Right ventricle myocardium inferior (tissue), 1 donor: ENCODE measurements at places on chromosomes 4 and X. TPM values are rescaled to one million over a fixed set of nuclear protein-coding genes. Genes with fewer than 3 reads are reported as not detected.

DNA sequence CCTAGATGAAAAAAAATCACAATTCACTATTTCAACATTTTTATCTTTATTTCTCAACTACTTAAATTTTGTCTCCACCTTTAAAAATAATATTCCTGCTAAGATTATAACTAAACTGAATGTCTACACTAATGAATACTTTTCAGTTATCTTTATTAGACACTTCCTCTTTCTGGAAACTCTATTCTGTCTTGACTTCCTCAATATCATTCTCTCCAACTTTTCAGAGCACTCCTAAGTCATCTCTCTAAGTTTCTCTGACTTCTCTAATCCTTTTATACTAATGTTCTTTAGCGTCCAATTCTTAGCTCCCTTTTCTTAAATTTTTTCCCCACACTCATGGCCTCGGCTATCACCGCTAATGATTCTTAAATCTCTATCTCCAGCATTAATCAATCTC is 374.2 kb downstream of the FBXO8 start:
- no peak for DNase-seq

GRCh38 chr4:13640149-13640940 is 12.8 kb upstream of the BOD1L1 start:
- no peak for DNase-seq

DNA sequence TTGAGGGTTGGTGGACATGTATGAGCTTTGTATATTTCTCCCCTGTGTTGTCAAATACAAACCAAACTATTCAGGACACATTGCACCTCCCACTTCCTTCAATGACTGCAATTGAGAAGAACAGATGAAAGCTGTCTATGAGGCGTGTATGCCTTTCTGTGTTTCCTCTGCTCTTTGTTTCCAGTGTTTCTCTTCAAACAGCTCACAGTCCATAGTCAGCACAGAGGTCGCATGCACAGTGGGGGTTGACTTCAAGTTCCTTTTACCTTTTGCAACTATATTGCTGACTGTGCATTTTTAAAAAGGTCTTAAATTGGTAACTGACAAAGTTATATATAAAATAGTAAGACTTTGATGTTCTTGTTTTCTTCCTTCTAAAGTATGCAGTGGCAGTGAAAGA is 957.8 kb downstream of the C4orf33 start:
- peak; percentile 20 for DNase-seq

GRCh38 chrX:69128588-69128987 is 36.7 kb downstream of the PJA1 start:
- no peak for DNase-seq

GRCh38 chr4:159460371-159460770 is 357.5 kb downstream of the RAPGEF2 start:
- no peak for DNase-seq

DNA sequence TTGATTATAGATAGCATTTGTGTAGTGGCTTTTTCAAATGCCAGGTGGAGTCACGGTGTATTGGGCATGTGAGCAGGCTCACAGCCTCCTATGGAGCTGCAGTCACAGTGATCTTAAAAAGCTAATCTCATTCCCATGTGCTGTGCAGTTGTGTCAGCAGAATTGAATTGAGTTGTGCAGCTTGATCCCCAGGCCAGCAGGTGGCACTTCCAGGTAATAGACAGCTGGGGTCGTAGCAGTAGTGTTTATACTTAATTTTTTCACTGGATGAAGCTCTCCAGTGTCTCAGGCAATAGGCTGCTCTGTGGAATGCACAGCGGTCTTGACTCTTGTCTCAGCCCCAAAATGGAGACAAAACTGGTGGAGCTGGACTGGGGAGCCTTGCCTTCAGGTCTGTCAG is 1028.1 kb downstream of the SH3BGRL start:
- no peak for DNase-seq

DNA sequence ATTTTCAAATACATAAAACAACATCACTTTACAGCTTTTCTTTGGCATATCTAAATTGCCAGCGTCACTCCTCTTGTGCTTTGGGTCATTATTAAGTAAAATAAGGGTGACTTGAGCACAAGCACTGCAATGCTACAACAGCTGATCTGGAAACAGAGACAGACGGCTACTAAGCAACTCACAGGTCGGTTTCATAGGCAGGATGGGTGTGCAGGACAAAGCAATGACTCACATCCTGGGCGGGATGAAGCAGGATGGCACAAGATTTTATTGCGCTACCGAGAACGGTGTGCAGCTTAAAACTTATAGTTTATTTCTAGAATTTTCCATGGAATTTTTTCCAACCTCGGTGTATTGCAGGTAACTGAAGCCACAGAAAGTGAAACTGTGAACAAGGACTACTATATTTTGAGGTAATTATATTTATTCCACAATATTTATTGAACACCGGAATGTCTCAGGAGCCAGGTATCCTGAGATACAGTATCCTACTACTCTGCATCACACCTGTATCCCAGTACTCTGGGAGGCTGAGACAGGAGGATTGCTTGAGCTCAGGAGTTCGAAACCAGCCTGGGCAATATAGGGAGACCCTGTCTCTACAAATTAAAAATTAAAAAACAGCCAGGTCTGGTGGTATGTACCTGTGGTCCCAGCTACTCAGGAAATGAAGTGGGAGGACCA is 215.5 kb downstream of the APBB2 start:
- DNase-seq, result no peak

DNA sequence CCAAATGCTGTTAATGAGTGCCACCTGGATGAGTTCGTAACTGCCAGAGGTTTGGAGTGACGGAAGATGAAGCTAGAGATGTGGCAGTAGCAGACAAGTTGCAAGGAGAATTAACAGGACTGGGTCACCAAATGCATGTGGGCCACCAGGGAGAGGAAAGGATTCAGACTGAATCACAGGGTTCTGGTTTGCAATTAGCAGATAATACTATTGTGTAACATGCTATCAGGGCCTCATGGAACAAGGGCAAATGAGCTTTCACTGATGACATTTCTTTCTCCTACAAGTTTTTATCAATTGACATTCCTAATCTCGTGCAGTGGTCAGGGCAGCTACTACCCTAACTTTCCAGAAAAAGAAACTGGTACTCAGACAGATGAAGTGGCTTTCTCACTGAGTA is 21.4 kb downstream of the GAB3 start:
- no peak for DNase-seq

DNA sequence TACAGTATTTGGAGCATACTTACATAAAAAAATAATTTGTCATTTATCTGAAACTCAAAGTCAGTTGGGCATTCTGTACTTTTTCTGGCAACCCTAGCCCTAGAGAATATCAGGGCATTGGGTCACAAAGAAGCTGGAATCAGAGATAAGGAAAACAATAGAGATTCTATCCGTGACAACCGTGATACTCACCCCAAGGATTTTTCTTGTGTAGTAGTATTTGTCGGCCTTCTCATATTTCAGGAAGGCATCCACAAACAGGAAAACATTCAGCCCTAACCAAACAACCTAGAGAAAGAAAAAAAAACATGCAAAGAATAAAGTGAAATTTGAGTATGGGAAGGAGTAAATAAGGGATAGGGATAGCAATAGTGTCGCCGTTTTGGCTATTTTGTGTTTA is 3.6 kb downstream of the NOX1 start:
- DNase-seq, result no peak

GRCh38 chr4:173417833-173418232 is 18.9 kb upstream of the SCRG1 start:
- no peak for DNase-seq

DNA sequence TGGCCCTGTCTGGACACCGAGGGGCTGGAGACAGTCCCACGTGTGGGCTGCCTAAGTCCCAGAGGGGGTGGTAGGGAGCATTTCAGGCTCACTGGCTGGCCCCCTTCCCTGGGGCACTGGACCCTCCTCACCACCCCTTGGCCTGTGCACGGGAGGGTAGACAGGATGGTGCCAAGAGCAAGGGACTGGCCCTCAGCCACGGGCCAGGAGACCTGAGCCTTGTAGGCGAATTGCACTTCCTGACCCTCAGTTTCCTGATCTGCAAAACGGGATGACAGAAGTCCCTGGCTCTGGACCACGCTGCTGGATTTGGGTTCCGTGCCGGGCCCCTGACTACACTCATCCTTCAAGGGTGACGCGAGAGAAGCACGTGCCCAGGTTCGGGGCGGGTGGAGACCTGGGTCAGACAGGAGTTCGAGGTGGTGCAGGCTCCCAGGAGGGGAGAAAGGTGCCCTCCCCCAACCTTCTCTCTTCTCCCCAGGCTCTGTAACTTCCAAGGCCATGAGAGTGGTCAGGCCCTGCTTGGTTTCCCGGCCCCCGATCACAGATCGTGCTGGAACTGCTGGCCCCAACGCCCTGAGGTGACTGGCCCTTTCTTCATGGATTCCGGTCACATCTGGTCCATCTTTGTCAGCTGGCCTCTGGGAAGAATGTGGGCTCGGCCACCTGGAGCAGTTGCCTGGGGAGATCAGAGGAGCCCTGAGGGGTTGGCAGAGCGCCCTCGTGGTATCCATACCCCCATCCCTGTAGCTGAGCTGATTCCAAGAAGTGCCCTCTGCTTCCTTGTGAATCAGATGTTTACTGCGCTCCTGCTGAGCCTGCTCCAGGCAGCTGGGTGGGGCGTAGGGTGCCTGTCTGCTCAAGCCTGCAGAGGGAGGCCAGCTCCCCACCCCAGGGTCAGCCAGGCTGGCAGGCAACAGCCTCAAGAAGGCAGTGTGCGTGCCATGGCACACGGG is 3.3 kb downstream of the SH3BP2 start:
- DNase-seq, result peak; percentile 63

GRCh38 chr4:109078724-109079123 is 223.7 kb downstream of the COL25A1 start:
- no peak for DNase-seq

- DNase-seq, result no peak
Measured at GRCh38 chr4:24321616-24322015, 262.7 kb downstream of the DHX15 start.

DNA sequence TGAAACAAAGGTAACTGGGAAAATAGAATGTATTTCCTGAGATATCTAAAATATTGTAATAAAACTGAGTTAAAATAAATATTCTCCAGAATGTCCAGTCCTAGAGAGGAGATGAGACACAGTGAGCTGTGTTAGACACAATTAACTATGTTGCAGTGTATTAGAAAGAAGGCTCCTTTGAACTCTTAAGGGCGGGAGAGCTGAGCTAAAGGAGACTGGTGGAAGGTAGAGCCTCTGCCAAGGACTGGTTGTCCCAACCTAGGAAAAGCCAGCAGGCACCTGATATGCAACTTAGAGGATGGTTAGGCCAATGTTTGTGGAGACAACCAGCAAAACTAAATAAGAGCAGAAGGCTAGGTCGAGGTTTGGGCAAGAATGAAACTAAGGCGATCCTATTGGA is 4.3 kb downstream of the ASB11 start:
- DNase-seq, result no peak

DNA sequence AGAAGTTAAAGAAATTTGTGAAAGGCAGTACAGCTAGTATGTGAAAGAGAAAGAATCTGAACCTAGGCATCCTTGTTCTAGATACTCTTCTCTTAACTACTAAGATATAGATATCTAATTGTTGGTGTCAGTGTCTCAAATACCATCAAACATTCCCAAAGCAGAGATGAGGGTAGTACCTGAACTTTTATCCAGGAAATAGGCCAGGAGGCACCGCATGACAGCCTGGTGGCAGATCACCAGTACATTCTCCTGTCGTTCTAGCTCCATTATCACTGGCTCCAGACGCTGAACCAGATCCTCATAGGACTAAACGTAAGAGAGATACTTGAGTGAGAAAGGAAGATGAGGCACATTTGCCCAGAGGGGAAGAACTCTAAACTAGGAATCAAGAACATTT is 16.8 kb downstream of the TRO start:
- DNase-seq, result no peak

DNA sequence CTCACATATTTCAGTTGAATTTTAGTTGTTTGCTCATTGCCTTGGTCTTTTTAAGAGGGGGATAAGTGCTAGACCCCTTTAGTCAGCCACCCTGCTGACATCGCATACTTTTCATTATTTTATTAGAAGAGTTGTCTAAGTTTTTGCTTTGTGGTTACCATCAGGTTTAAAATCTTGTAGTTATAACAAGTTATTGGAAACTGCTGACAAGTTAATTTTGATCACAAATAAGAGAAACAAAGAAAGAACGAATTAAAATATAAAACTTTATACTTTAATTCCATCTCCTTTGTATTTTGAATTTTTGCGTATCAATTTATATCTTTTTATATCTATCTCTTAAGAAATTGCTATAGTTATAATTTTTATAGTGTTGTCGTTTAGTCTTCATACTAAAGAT is 679.7 kb downstream of the TECRL start:
- DNase-seq, result no peak

- DNase-seq, result no peak
Measured at GRCh38 chr4:79334783-79335182, 8.9 kb upstream of the NAA11 start.

Gene BBS12
- 6.8 TPM for total RNA-seq

Gene SORCS2
- 1.1 TPM for total RNA-seq

Gene LRP2BP
- 2.4 TPM for total RNA-seq

Gene FAM149A
- total RNA-seq, result 13.9 TPM

Gene ARHGEF6
- total RNA-seq, result 40.2 TPM

Gene ADH1A
- total RNA-seq, result 0.84 TPM

Gene MGST2
- total RNA-seq, result 101 TPM

Gene MAGEA2B
- total RNA-seq, result not detected

Gene LARP1B
- total RNA-seq, result 15.4 TPM

Gene CTAG1B
- not detected for total RNA-seq

Gene SERPINA7
- not detected for total RNA-seq
